ENCODE measurements at places on chromosomes 2 and 18. TPM values are rescaled to one million over a fixed set of nuclear protein-coding genes. Genes with fewer than 3 reads are reported as not detected.

EMILIN2 gene
- 16.3 TPM for total RNA-seq

SLC5A7 gene
- total RNA-seq = not detected

ZNF638 gene
- total RNA-seq = 97.6 TPM

MOCOS gene
- 5.5 TPM for total RNA-seq

TRIB2 gene
- 18.4 TPM for total RNA-seq

IL1B gene
- 0.15 TPM for total RNA-seq

SCG2 gene
- 1.0 TPM for total RNA-seq

KCMF1 gene
- 74.6 TPM for total RNA-seq

SPATA3 gene
- total RNA-seq = not detected

TUBB6 gene
- 933 TPM for total RNA-seq

MBP gene
- total RNA-seq = 3.8 TPM

RPE gene
- 110 TPM for total RNA-seq

PID1 gene
- total RNA-seq = 21.1 TPM

CNGA3 gene
- total RNA-seq = 0.17 TPM

DNAJC10 gene
- total RNA-seq = 111 TPM

ABCG5 gene
- total RNA-seq = not detected

SULT1C3 gene
- total RNA-seq = not detected

ID2 gene
- total RNA-seq = 144 TPM

TNFAIP6 gene
- 32.4 TPM for total RNA-seq

NUP35 gene
- total RNA-seq = 15.4 TPM

CRYGD gene
- total RNA-seq = not detected

SLC9A4 gene
- not detected for total RNA-seq
